Frontal cortex (tissue), 4 donors: ENCODE measurements at places on chromosomes 2 and 18.

DNA sequence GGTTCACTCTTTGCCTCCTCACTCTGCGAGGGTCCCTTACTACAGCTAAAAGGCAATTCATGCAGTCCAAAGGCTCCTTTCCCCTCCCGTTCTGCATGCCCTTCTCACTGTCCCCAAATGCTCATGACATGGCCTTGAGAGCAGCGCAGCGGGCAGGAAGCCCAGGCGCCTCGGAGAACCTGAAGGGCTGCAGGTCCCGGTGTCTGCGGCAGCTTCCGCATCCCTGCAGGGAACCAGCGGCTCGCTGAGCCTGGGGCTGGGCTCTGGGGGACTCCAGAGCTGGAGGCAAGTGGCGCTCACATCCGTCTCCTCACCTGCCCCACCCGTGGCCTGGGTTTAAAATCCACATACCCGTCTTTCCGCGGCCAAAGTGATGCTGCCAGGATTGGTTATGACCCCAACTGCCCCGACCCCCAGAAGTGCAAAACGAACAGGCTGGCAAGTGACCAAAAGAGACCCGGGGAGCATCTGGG, 462 bp upstream of the CIDEA start:
- no peak for DNase-seq

GRCh38 chr2:100741880-100742276, 78.1 kb upstream of the NPAS2 start:
- DNase-seq: no peak

- no peak for DNase-seq
These were observed 123.3 kb upstream of the TANK start for GRCh38 chr2:161036926-161037325.

DNA sequence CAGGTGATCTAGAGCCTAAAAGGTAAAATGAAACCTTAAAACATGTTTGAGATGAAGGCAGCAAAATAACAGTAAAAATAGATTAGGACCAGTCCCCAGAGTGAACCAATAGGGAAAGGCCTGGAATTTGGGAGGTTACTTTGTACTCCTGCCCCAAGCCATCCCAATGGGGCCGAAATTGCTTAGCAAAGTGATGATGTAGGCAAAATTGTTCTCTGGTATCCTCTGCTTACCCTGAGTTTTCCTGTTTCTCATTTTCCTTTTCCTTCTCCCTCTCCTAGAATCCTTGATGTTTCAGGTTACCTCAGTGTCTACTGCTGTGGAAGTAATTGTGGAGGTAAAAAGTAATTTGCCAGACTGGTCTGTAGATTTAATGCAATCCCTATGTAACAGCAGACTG, 92.9 kb downstream of the TRABD2A start:
- no peak for DNase-seq
